ENCODE measurements at places on chromosomes 13 and 19. TPM values are rescaled to one million over a fixed set of nuclear protein-coding genes. Genes with fewer than 3 reads are reported as not detected.

The KLK12 gene
- total RNA-seq = not detected

The TSKS gene
- total RNA-seq = not detected

The GPC6 gene
- total RNA-seq = 26.3 TPM

The PNMA8B gene
- 1.3 TPM for total RNA-seq

The HOOK2 gene
- total RNA-seq = 37.9 TPM

The LRFN3 gene
- total RNA-seq = 7.2 TPM

The TMC4 gene
- total RNA-seq = 1.4 TPM

DNA sequence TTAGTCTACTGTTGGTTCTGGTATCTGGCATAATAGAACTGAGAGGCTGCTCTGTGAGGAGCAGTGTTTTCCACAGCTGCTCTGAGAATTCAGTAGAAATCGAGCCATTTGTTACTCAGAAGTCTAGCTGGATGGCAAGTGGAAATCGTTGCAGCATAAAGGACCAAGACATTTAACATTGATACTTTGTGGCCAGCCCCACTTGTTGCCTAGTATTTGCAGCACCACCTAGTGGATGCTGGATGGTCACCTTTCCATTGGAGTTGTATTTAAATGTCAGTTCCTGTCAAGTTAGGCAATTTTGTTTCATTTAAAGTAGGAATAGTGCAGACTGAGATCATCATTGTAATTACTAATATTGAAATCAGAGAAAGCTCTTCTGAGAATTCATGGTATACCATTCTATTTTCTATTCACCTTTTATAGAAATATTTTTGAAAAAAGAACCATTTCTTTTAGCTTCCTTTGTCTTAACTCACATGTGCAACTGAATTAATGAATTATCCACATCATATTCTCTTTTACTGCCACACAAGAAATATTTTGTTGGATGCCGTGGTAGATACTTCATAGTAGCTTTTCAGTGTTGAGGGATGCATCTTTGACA, 64.6 kb downstream of the PDS5B start:
- H3K36me3 ChIP-seq = no peaks in the 10 kb centered on the region
- DNase-seq = no peak
- no peak overlapping the region for H3K4me3 ChIP-seq
- no peaks in the 10 kb centered on the region for H3K27me3 ChIP-seq

- DNase-seq = no peak
- H3K27me3 ChIP-seq = peaks cover 7% of the 10 kb centered on the region
- H3K36me3 ChIP-seq = no peaks in the 10 kb centered on the region
- H3K27ac ChIP-seq = no peak overlapping the region
These were observed 5.3 kb upstream of the ATG4D start for GRCh38 chr19:10538204-10538983.

DNA sequence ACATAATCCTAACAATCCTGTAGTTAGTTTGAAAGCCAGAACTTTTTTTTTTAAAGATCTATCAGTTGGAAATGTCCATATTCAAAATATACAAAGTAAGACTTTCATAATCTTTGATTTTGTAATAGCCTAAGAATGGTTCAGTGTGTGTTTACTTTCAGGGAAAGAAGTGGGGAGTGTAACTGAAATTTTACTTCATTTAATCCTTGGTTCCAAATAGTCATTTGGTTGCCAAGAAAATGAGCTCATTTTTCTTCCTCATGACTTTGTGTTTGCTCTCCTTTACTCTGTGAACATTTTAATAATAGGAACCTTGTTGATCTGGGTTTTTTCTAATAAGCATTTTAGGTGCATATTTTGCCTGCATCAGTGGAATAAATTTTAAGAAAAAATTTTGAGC, 278.8 kb downstream of the SLITRK6 start:
- H3K4me3 ChIP-seq = no peak overlapping the region
- no peaks in the 10 kb centered on the region for H3K36me3 ChIP-seq
- no peaks in the 10 kb centered on the region for H3K27me3 ChIP-seq

DNA sequence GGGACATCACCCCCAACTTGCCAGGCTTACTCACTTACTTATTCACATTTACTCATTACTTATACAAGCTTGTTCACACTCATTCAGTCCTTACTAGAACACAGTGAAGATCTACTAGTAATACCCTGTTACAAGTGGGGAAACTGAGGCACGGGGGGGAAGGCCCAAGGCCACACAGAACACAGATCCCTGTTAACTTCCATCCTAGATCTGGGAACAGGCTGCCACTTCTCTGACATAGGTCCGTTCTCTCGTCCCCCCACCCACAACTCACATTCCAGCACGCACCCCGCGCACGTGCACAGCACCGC, 1.5 kb upstream of the NRTN start:
- H3K4me3 ChIP-seq = peak overlapping the region; percentile 32
- H3K27ac ChIP-seq = peak overlapping the region; percentile 77
- peaks cover 30% of the 10 kb centered on the region for H3K4me1 ChIP-seq
- H3K36me3 ChIP-seq = no peaks in the 10 kb centered on the region
- peaks cover 18% of the 10 kb centered on the region for H3K27me3 ChIP-seq
- DNase-seq = peak; percentile 65

DNA sequence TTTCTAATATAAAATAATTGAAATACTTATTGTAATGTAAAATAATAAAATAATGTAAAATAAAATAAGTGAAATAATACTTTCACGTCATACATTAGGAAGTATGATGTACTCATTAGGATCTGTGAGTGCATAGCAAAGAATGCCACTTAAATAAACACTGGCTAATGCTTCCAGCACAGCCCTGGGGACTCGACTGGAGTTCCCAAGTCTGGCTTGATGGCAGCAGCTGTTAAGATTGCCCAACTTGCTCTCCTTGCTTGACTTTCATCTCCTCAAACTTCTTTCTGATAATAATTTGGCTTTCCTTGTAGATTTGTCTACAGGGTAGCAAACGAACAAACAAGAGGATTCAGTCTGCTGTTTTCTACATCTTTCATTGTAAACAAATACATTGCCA, 191.9 kb downstream of the COG6 start:
- H3K27me3 ChIP-seq = no peaks in the 10 kb centered on the region
- no peak for DNase-seq
- H3K4me3 ChIP-seq = no peak overlapping the region
- no peak overlapping the region for H3K27ac ChIP-seq

DNA sequence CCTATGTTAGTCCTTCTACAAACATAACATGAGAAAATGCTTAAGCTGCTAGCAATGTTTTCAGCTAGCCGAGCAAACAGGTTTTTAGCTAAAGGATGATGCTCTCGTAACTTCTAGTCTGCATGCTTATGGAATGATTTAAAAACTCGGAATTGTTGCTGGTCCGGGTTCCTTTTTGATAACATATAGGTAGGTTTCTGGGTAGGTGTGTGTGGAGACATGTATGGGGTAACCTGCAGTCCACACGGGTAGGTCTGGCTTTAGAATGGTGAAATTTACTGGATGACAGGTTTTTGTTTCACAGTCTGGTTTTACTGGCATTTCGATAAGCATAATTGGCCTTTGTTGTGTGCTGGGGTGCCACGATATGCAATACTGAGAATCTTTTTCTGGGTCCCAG, 4.4 kb downstream of the ZNF813 start:
- no peak for DNase-seq
- H3K4me1 ChIP-seq = peaks cover 9% of the 10 kb centered on the region
- H3K27ac ChIP-seq = no peak overlapping the region
- H3K4me3 ChIP-seq = no peak overlapping the region
- H3K27me3 ChIP-seq = no peaks in the 10 kb centered on the region

DNA sequence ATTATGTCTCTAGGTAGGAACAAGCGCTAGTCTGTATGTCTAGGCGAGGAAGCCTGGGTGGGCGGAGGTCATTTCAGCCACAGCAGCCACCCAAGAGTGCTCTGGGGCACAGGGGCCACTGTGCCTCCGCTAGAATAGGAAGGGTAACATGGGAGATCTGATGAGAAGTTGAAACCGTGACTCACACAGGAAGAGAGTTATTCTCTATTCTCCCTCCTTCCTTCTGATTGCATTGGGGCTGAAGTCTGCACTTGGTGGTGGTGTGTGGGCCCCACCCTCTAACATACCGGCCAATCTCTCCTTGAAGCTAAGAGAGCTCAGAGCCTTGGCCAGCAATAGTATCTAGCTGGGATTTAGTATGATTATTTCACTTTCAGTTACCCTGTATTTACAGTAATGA, 20.3 kb upstream of the GGACT start:
- no peak for DNase-seq
- H3K36me3 ChIP-seq = no peaks in the 10 kb centered on the region
- H3K4me3 ChIP-seq = no peak overlapping the region
- no peaks in the 10 kb centered on the region for H3K4me1 ChIP-seq
- H3K27ac ChIP-seq = no peak overlapping the region
- no peaks in the 10 kb centered on the region for H3K27me3 ChIP-seq

DNA sequence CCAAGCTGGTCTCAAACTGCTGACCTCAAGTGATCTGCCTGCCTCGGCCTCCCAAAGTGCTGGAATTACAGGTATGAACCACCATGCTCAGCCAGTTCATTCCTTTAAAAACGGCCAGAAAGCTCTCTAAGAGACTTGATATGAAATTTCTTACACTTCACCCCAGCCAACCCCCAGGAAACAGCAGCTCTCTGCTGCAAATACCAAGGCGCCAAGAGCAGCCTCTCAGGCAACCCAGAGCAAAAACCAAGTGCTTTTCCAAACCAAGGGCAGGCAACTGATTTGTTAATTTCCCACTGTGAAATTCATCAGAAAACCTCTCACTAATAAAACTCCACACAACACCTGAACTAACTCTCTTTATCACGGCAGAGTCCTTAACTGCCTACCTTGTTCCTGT, 44.9 kb downstream of the LATS2 start:
- no peaks in the 10 kb centered on the region for H3K27me3 ChIP-seq
- no peak overlapping the region for H3K4me3 ChIP-seq
- peak overlapping the region; percentile 77 for H3K27ac ChIP-seq
- H3K36me3 ChIP-seq = no peaks in the 10 kb centered on the region
- no peak for DNase-seq

GRCh38 chr19:52896431-52897137, 851 bp downstream of the ZNF320 start:
- peak overlapping the region; percentile 90 for H3K27ac ChIP-seq
- H3K4me1 ChIP-seq = peaks cover 19% of the 10 kb centered on the region
- peak overlapping the region; percentile 61 for H3K4me3 ChIP-seq
- no peaks in the 10 kb centered on the region for H3K27me3 ChIP-seq
- H3K36me3 ChIP-seq = peaks cover 3% of the 10 kb centered on the region

DNA sequence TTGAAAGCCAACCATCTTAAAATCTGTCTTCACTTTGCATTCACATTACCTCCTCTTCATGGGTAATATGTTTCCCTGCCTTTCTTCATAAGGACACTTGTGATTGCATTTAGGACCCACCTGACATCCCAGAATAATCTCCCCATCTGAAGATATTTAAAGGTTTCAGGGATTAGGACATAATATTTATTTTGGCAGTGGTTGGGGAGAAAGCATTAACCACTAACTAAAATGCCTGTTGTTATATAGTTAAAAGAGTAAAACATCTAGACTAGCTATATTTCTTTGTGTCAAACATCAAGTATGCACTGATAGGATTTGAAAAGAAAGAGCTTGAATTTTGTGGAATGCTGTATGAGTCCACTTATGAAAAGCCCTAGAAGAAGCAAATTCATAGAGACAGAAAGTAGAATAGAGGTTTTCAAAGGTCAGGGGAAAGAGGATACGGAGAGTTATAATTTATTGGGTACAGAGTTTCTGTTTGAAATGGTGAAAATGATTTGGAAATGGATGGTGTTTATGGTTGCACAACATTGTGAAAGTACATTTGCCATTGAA, 457.7 kb upstream of the SPRY2 start:
- H3K36me3 ChIP-seq = no peaks in the 10 kb centered on the region
- H3K4me3 ChIP-seq = no peak overlapping the region
- H3K27me3 ChIP-seq = no peaks in the 10 kb centered on the region
- no peak for DNase-seq
- H3K27ac ChIP-seq = no peak overlapping the region

DNA sequence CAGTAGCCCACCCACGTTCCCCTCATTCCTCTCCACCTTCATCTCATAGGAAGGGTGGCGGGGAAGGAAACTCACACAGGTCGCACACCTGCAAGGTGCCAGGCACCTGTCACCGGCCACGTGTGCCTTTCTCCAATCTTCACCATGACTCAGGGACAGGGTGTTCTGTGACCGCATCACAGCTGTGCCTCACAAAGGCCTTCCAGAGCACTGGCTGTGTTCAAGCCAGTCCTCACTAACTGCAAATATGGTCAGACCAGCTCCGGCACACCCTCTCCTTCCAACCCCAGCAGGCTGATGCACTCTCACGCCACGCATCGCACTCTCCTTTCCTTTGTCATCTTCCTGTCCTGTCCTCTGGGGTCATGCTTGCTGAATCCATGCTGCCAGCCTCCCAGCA, 415.9 kb downstream of the IRS2 start:
- no peak for DNase-seq
- H3K27me3 ChIP-seq = no peaks in the 10 kb centered on the region
- no peaks in the 10 kb centered on the region for H3K4me1 ChIP-seq
- H3K4me3 ChIP-seq = no peak overlapping the region
- no peak overlapping the region for H3K27ac ChIP-seq

GRCh38 chr13:31878495-31878894, 139.2 kb downstream of the RXFP2 start:
- H3K4me1 ChIP-seq = peaks cover 4% of the 10 kb centered on the region
- H3K4me3 ChIP-seq = no peak overlapping the region
- DNase-seq = no peak
- no peaks in the 10 kb centered on the region for H3K36me3 ChIP-seq

DNA sequence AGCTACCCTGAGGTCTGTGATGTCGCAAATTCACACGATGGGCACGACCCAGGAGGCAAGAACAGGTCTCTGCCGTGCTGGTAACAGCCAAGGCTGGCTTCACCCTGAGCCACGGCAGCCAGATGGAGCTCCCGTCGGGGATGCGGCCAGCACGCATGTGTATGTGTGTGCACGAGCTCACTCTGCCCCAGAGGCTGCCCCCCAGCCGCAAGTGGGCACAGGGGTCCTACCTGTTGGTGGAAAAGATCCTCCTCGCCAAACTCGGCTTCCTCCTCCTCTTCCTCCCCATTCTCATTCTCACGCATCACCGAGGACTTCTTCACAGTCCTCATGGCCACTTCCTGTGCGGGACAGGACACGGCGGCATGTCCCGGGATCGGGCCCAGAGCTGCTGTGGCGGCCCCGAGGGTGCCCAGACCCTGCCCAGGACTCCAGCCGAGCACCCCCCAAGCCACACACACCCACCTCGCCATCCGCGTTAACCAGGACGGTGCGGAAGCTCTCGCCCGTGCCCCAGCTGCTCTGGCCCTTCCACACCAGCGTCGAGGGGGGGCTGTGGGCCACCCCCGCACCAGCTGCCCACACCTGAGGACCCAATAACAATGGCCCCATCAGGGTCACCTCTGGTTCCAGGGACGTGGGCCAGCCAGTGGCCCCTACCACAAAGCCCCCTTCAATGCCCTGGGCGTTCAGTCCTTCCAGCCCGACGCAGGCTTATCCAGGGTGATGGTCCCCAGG, 4.1 kb upstream of the TIMM13 start:
- DNase-seq = no peak
- peaks cover 31% of the 10 kb centered on the region for H3K36me3 ChIP-seq
- no peak overlapping the region for H3K4me3 ChIP-seq
- no peak overlapping the region for H3K27ac ChIP-seq
- H3K27me3 ChIP-seq = no peaks in the 10 kb centered on the region

- H3K36me3 ChIP-seq = no peaks in the 10 kb centered on the region
- H3K27ac ChIP-seq = no peak overlapping the region
- no peak overlapping the region for H3K4me3 ChIP-seq
- H3K4me1 ChIP-seq = no peaks in the 10 kb centered on the region
- H3K27me3 ChIP-seq = no peaks in the 10 kb centered on the region
These were observed 443.9 kb downstream of the FGF9 start for GRCh38 chr13:22114630-22115311.
